ENCODE measurements at places on chromosomes 1 and 21.

- DNase-seq = no peak
These were observed 116.9 kb upstream of the COA6 start for GRCh38 chr1:234256359-234256758.

GRCh38 chr1:15287035-15287979 is 40.3 kb downstream of the FHAD1 start:
- DNase-seq = no peak

DNA sequence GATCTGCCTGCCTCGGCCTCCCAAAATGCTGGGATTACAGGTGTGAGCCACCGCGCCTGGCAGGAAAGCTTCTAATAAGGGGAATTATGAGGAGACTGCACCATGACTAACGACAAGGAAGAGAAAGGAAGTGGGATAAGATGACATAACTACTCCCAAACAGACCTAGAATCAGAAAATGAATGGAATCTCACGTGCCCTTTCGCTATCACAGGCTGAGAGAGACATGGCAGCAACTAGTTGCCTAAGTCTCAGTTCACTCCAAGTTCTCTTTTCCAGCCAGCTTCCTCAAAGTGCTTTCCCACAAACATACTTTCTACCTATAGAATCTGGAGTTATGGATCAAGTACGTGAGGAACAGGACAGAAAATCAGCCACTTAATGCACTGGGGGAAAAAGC is 2.0 kb downstream of the PI4KB start:
- no peak for DNase-seq

- no peak for DNase-seq
These were observed 116.8 kb downstream of the CASZ1 start for GRCh38 chr1:10679496-10680220.

DNA sequence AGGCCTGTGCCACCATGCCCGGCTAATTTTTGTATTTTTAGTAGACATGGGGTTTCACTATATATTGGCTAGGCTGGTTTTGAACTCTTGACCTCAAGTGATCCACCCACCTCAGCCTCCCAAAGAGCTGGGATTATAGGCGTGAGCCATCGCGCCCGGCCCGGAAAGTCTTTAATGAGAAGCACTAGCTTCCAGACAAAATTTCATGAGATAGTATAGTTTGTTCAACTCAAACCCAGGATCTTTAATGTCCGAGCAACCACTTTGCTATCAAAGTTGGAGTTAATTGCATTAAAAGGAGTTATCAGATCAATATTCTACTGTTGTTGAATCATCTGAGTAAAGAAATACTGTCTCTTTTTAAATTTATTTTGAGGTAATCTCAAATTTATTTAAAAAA is 4.8 kb downstream of the TSNAX start:
- no peak for DNase-seq

- DNase-seq = no peak
These were observed 23.7 kb downstream of the UCK2 start for GRCh38 chr1:165851034-165851658.

GRCh38 chr1:31327381-31327780 is 30.5 kb downstream of the ZCCHC17 start:
- no peak for DNase-seq

GRCh38 chr1:209860293-209860881 is 32.6 kb downstream of the UTP25 start:
- peak; percentile 54 for DNase-seq

DNA sequence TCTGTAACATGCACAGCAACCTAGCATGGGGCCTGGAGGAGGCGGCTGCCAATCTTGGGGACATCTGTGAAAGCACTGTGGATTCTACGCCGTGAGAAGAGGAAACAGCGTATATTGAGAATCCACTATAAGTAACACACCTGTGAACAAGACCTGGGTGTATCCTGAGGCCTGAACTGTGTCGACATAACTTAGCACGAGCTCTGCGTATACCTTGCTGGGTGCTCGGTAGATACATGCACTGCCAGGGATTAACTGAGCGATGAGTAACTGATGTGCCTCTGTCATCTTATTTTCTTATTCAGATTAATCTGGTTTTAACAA is 58.6 kb downstream of the DDX20 start:
- DNase-seq = no peak

DNA sequence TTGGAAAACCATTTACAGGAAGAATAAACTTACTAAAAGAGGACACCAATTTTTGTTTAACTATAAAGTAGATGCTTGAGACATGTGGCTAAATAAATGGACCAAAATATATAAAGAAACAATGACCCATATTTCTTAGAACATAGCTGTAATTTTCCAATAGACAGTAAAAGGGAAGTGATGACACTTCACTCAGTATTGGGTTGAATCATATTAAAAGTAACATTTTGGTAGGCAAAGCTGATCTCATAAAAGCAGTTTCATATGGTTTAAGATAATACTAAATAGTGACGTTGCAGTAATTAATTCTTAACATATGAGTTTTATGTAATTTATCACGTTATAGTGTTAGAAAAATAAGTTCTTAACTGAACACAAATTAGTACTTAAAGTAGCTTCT is 308.9 kb upstream of the RUNX1 start:
- DNase-seq = no peak

DNA sequence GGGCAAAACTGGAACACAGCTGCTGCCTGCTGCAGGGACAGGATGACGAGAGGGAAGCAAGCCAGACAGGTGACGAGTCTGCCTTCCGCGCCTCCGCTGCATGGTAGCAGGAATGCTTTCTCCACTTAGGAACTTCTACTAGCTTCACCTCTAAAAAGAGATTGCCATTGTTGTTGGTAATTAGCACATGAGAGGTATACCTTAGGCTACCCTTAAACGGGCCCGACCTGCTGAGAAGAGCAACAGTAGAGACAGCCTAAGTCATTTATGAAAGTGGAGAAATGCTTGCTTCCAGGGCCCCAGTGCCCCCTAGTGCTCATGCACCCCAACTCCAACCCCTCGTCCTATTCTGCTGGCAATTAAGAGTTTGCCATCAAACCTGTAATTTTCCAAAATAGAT is 96.9 kb upstream of the AKT3 start:
- DNase-seq = no peak

- DNase-seq = no peak
These were observed 12.3 kb downstream of the OR2T11 start for GRCh38 chr1:248622570-248623001.

GRCh38 chr1:107443027-107443426 is 302.2 kb downstream of the NTNG1 start:
- no peak for DNase-seq

DNA sequence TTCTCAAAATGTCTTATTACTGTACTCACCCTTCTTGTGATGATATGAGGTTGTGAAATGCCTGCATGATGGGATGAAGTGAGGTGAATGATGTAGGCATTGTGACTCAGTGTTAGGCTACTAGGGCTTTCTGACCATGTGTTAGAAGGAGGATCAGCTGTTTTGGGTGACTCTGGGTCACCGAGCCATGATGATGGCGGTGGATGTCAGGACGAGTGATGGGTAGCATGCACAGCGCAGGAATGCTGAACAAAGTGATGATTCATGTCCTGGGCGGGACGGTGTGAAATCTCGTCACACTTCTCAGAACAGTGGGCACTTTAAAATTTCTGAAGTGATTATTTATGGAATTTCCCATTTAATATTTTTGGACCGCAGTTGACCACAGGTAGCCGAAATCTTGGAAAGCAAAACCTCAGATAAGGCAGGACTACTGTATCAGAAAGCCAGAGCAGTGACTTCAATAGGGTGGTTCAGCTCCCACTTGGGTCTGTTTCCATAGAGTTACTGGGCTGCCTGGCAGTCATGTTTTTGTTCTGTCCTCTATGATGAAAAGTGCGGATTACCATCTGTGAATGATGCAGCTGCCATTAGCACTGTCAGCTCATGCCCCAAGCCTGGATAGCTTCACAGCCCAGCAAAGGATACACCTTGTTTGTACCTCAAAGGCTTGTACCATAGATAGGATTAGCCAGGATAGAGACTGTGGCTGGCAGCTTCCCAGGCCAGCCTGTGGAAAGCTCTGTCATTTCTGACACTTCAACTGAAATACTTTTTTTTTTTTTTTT is 26.6 kb downstream of the IL6R start:
- no peak for DNase-seq

DNA sequence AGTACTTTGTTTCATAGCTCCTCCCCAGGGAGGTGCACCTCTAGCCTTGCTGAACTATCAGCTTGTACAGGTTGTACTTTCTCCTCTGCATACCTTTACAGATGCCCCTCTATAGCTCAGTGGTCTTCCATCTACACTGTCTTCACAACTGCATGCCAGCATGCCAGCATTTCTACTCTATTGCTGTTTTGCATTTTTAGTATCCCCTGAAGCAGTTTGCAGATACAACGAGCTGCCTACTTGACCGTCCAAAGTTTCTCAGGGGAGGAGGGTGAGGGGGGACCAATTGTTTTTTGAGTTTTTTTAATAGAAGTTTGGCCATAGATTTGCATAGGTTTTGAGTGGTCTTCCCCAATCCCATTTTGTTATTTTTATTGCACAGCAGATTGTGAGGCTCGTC is 27.6 kb upstream of the CTH start:
- no peak for DNase-seq

DNA sequence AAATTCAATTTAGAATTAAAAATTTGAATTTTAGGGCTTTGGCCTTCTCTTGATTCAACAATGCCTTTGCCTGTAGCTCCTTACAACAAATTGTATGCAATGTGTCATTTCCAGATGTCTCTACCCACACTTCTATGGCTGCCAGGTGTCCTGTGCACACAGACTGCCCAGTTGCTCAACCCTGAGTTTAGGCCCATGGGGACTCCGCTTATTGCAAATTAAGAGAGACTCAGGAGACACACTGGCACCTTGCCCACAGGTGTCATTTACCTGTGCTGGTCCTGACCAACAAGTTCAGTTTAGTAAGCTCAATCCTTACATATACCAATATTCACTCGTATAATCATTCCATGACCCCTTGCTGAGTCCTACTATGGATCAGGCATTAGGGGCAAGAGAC is 236.1 kb downstream of the OMA1 start:
- no peak for DNase-seq

DNA sequence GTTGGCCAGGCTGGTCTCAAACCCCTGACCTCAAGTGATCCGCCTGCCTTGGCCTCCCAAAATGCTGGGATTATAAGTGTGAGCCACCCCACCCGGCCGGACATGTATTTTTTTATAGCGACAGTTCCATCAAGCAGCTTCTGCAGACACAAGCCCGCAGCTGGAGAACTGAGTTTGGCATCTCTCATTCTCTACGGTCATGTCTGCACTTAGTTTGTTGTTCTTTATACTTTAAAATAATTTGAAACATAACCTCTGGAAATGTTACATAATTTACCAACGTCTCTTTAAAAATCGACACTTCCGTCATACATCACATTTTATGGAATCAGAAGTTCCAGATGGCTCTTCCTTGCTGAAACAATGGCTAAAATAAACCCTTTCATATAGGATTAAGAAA is 183.6 kb downstream of the DYRK1A start:
- DNase-seq = no peak

DNA sequence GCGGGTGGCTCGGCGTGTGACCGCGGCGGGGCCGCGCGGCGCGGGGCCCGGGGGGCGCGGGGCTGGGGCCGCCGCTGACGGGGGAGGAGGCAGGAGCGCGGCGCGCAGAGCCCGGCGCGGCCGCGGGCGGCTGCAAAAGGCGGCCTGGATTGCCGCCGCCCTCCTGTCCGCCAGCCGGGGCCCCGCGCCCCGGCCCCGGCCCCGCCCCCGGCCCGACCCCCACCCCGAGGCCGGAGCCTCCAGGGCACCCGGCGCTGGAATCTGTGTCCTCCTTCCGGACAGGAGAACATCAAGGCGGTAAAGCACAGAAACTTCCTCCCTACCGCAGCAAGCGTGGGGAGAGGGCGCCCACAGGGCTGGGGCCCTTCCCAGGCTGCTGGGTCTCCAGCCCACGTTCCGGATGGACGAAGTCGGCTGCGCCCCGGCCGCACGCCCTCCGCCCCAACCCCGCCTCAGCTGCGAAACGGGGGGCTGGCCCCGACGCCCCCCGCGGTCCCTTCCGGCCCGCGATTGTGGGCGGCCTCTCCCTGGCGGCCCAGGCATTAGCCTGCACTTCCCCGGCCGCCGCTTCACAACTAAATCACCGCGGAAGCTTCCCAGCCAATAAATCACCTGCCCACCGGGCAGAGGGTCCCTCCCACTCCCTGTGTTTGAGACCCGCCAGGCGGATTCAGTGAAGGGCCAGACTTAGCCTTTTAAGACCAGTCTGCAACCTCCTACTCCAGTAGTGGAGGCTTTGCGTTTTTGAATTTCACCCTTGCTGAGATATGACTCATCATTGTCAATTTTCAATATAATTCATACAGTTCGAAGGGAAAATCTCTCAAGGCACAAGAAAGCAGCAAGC is 106.0 kb downstream of the SLC45A1 start:
- DNase-seq = peak; percentile 17

DNA sequence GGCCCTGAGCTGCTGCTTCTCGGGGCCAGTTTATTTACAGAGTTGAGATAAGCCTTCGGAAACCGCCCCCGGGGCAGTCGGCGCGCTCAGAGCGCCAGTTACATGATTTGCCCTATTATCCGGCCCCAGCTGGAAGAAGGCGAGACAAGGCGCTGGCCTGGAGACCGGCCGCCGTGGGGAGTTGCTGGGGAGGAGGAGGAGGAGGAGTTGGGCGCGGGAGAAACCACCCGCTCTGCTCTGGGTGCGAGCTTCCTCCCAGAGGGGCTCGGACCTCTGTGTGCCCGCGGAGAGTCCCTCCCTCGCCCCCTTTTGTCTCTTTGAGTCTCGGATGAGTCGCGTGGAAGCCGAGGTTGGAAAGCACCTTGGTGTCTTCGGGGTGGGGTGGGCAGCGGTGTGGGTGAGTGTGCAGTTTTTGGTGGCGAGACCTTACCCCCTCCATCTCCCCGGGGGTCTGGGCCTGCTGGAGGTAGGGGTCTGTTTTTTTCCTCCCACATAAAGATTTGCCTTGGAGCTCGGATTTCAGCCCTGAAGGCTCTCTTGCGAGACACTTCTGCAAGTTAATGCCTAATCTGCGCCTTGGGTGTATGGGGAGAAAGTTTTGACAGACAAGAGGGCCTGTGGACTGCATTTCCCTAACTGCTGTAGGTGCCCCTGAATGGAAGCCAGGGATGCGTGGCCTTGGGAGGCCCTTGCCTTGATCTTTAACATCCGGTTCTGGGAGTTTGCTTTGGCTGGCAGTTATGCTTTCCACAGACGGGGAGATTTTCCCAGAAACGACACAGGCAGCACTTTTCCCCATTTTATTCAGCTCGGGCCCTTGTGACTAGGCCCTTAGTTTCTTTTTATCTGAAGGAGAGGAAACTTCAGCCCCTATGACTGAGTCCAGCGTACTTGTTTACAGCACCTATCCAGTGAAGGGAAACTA is 80.0 kb downstream of the NDUFS5 start:
- no peak for DNase-seq

GRCh38 chr1:163241746-163242145 is 39.0 kb upstream of the RGS5 start:
- DNase-seq = no peak

- no peak for DNase-seq
These were observed 67.9 kb downstream of the LRRC8D start for GRCh38 chr1:89888480-89889322.

DNA sequence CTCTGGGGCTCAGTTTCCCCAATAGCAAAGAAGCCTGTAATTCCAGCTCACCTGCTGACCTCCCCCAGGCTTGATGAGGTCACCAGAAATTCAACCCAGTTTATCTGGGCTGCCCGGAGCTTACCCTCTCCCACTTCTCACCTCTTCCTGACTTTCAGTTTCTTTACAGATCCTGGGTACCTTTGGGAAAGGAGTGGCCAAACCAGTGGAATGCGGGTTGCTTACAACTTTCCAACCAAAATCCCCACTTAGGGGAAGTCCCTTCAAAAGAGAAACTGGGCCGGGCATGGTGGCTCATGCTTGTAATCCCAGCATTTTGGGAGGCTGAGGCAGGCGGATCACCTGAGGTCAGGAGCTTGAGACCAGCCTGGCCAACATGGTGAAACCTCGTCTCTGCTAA is 5.9 kb upstream of the MARCKSL1 start:
- no peak for DNase-seq

All from T follicular helper cell (primary cell).